Effector memory CD4-positive, alpha-beta T cell (primary cell): ENCODE measurements at places on chromosomes 13 and 19.
A peak's percentile ranks its signal among the peaks of the same experiment; 100 is the strongest.

DNA sequence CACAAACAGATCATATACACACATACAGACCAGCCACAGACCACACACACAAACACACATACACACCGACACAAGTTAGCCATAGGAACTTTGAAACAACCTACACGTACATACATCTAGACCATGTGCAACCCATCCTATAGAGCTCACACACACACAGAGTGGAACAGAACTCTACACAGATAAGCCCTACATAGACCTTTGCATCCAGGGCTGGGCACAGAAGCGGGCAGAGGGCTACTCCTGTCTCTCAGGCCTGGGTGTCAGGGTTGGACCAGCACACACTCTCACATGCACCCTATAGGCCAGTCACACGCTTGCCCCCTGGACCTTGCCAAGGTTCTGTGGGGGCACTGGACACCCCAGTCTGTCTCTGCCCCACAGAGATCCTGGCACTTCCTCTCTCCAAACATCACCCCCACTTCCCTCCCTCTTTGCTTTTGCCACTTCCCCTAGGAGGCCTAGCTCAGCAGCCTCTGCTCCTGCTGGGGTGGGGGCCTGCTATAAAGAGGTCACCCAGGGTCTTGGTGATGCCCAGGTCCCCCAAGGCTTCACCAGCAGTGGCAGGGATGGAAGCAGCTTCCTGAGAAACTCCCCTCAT is 5.8 kb upstream of the JUNB start:
- no peak for DNase-seq

- DNase-seq = no peak
These were observed 47.7 kb downstream of the INTS6 start for GRCh38 chr13:51405176-51405575.

GRCh38 chr13:114128624-114129522 is 3.5 kb downstream of the RASA3 start:
- DNase-seq = peak; percentile 79

GRCh38 chr13:27259831-27260230 is 8.5 kb downstream of the RPL21 start:
- no peak for DNase-seq

- no peak for DNase-seq
These were observed 1096.8 kb upstream of the PCDH20 start for GRCh38 chr13:62512194-62513141.

DNA sequence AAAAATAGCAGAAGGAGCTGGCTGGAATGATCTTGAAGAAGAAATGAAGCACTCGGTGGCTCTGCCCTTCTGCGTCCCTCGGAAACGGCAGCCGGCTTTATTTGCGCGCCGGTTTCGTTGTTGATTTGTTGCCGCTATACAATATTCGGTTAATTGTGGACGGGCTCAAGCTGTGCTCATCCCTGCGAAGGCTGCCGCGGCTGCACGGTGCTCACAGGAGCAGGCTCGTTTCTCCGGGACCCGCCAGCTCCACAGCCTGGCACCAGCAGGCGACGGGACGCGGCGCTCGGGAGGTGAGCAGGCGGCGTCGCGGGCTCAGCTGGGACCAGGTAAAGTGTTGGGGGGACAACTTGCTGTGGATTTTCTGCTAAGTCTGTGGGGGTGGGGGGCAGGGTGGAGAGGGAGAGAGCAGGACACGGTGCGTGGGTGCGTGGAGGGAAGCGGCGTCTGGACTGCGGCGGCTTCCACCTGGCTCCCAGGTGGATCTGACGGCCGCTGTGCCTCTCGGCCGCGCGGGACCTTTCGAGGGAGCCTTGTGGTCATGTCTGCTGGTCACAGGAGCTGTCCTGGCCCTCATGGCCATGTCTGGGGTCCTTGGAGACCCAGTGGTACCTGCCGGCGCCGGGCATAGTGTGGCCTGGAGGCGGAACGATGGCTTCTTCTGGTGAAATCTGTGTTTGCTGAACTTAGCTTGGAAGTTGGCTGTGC is 90.9 kb downstream of the TEX29 start:
- DNase-seq = no peak

GRCh38 chr19:13861392-13861713 is 15.6 kb upstream of the NANOS3 start:
- DNase-seq = no peak

- no peak for DNase-seq
These were observed 16.2 kb upstream of the TNFRSF19 start for GRCh38 chr13:23554000-23554399.

DNA sequence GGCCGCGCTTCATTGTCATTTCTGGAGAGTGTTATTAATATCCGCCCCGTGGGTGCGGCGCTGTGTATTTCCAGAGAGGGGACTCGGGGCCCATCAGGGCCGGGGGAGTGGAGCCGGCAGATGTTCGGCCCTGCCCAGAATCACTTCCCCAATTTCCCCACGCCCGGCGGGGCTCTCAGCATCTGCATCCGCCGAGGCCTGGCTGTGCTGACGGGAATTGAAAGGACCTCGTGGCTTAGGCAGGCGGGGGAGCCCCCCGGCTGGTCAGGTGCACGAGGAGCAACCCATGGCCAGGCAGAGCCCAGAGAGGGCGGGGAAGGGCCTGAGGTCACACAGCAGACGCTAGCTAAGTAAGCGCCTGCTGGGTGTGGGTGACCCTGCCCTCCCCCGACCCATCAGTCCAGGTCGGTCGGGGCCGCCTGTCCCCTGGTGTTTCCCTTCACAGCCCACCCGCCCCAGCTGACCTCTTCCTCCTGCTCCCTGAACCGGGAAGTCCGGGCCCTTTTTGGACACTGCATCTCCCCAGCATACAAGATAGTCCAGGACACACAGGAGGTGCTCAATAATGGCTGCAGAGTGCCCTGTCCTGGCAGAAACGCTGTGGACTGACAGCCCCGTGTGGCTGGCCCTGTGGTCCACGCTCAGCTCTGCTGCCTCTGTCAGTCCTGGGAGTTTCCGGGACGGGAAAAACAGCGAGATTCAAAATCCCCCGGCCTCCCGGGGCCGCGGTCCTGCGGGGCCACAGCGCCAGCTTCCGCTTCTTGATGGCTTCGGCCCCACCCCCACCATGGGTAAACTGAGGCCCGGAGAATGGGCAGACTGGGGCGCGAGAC is 22.1 kb downstream of the ARID3A start:
- DNase-seq = no peak

GRCh38 chr19:35629332-35629633 is 447 bp downstream of the RBM42 start:
- DNase-seq = no peak

DNA sequence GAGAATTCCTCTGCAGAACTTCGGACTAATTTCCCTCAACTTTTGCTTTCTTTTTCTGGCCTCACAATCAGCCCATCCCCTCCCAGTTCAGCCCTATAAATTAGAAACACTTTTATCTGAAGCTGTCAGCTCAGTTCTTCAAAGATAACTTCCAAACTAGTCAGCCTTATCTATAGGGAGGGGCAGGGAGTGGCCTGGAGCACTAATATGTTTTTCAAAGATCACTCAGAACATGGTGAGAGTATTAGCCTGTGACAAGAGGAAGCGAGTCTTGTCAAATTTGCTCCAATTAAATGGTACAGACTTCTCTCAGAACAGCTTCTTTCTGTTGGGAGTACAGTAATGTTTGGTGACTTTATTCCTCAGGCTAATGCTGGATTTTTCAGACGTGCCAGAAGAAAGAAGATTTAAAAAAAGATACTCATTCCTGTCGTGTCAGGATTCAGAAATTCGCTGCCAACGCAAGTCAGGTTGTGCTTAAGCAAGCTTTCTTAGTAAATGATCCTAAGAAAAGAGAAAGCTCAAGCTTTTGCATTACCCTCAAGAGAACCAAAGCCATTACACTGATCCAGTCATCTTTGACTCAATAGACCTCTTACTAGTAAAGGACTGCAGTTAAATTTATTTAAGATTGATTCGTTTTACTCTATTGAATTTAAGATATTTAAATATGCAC is 1033.6 kb downstream of the SLITRK5 start:
- DNase-seq = no peak

GRCh38 chr19:47607564-47608073 is 1.3 kb upstream of the BICRA start:
- no peak for DNase-seq

- DNase-seq = no peak
These were observed 7.8 kb upstream of the KLK14 start for GRCh38 chr19:51090471-51090870.

- DNase-seq = no peak
These were observed 2.8 kb downstream of the TSHZ3 start for GRCh38 chr19:31346184-31347059.

DNA sequence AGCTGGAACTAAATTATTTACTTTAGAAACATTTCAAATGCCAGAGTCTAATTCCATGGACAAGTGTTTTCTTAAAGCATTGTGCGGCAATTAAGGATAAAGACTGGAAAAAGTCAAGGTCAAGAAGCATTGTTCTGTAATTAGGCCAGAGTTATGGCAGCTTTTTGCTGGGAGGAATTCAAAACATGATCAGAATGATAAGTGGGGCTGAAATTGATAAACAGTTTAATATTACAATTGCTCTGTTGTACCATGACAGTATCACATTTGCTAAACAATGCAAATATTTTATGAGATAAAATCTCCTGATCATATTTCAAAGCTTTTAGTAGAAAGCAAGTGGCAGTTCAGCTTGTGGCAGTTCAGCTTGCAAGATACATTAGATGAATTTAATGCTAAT is 513.7 kb downstream of the GPC6 start:
- DNase-seq = no peak

DNA sequence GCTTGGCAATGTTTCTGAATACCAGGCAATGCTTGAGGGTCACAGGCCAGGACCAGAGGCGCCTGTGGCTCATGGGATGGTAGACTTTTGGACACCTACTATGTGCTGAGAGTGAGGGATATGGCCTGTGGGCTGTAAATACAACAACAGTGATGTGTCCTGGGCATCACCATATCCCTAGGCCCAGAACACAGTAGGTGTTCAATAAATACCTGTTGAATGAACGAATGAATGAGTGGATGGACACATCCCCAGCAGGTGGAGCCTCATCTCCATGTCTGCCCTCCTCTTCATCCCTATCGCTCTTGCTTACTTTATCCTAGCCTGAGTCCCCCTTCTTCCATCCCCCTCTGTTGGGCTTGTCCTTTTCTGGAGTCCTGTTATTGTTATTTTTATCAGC is 16.5 kb upstream of the NANOS2 start:
- no peak for DNase-seq

- no peak for DNase-seq
These were observed 11.9 kb upstream of the ZNF57 start for GRCh38 chr19:2888731-2889224.

- DNase-seq = no peak
These were observed 9.9 kb upstream of the MKNK2 start for GRCh38 chr19:2060884-2061494.

- no peak for DNase-seq
These were observed 3.6 kb upstream of the ASF1B start for GRCh38 chr19:14139944-14140343.

- no peak for DNase-seq
These were observed 20.9 kb downstream of the VSTM2B start for GRCh38 chr19:29546583-29547190.

DNA sequence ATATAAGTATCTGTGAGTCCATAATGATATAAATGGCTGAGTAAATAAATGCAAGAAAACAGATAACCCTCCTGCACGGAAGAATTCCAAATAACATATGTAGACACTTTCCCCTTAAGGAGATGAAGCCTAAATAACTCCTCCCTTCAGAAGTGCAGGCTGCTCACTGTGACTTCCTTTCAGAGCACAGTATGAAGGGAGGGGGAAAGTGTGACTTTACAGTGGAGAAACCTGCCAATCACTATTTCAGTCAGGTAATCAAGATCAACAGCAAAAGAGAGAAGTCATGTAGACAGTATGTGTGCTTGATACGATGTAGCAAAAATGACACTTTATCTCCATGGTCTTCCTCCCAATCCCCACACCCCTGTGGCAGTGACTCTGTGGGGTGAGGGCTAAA is 7.1 kb downstream of the GGACT start:
- no peak for DNase-seq

DNA sequence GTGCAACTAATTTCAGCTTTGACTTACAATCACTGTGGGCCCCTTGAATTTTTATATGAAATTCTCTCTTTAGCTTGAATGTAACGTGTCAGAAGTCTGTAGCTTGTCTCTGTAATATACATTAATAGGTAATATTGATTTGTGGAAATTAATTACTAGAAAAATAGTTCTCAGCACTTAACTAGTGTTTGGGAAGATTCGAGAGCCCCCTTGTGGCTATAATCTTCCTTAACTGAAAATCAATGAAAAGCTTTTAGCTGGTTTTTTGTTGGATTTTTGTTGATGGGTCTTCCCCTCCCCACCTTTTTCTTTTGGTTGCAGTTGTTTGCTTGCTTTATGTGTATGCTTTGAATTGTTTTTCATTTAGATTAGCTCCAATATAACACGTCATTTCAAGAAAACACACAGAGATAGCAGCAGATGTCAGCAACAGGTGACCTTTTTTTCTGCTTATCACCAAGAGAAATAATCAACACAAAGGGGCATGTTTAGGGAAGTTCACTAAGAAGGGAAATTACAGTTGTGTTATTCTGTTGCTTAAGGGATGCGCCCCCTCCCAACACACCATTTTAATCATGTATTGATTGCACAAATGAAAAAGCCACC is 176.8 kb downstream of the OXGR1 start:
- no peak for DNase-seq

- no peak for DNase-seq
These were observed 29.0 kb downstream of the CARS2 start for GRCh38 chr13:110676595-110677587.

DNA sequence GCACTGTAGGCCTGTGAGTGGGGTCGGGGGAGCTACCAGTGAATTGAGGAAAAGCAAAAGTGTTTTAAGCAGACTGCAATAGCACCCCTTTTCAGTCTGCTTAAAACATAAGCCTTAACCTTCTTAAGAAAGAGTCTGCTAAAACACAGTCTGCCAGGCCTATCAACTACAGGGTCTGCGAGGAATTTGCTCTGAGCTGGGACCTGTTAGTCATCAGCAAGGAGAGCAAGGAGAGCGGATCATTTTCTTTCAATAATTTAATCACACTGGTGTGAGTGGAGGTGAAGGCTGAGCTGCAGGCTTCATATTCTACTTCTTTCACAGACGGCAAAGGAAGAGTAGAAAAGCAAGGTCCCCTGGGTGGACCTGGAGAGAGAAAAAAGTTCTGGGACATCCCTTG is 342.7 kb downstream of the ENOX1 start:
- DNase-seq = no peak

GRCh38 chr19:1570836-1571235 is 2.7 kb upstream of the MEX3D start:
- no peak for DNase-seq

GRCh38 chr13:107866941-107867623 is 348.3 kb downstream of the LIG4 start:
- DNase-seq = no peak

GRCh38 chr19:704447-704741 is 4.3 kb upstream of the PALM start:
- no peak for DNase-seq

DNA sequence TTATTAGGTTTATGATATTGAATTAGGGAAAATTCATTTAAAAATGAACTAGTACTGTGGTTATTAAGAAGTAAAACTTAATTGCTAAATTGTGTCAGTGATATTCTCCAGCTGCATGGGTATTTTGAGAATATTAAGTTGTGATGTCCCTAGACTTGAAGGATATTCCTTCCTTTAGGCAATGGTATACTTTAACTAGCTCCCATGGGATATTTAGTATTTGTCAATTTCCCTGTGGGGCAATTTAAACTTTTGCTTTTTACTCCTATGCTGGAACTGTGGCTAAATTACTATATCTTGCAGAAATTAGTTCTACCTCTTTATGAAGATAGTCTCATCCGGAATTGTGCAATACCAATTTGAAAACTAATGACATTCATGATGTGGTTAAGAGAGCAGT is 151.6 kb upstream of the CSNK1A1L start:
- DNase-seq = no peak
